Natural killer cell treated with Interleukin-12 subunit alpha and Interleukin-12 subunit beta and Interleukin-15 and Interleukin-18, amount 100 ng/mL, for 72 hours (primary cell): ENCODE measurements at places on chromosomes 4 and X. TPM values are rescaled to one million over a fixed set of nuclear protein-coding genes. Genes with fewer than 3 reads are reported as not detected.

FGFRL1 gene
- total RNA-seq = 16.6 TPM

ARMCX1 gene
- not detected for total RNA-seq

TMEM47 gene
- not detected for total RNA-seq

CENPI gene
- 38.7 TPM for total RNA-seq

CXorf65 gene
- total RNA-seq = 18.0 TPM

HSPA4L gene
- total RNA-seq = 10.4 TPM

CLTRN gene
- total RNA-seq = not detected

FRG2 gene
- total RNA-seq = not detected

PDCL2 gene
- total RNA-seq = not detected

TEX13C gene
- total RNA-seq = not detected

GLRA3 gene
- not detected for total RNA-seq

ANAPC10 gene
- total RNA-seq = 33.9 TPM

ARHGEF38 gene
- total RNA-seq = not detected

P2RY10 gene
- total RNA-seq = 10.1 TPM

TMEM31 gene
- total RNA-seq = not detected

HTN1 gene
- not detected for total RNA-seq

MANBA gene
- total RNA-seq = 14.7 TPM

PRDM8 gene
- 15.5 TPM for total RNA-seq

RTL3 gene
- 0.14 TPM for total RNA-seq

ARX gene
- total RNA-seq = not detected

MAB21L2 gene
- not detected for total RNA-seq

BTK gene
- total RNA-seq = 7.2 TPM

MAGEB1 gene
- not detected for total RNA-seq

APLN gene
- 1.1 TPM for total RNA-seq

SUPT20HL1 gene
- total RNA-seq = not detected

KDR gene
- not detected for total RNA-seq
